AG08396 (cell line): ENCODE measurements at places on chromosomes 1 and 21.
A peak's percentile ranks its signal among the peaks of the same experiment; 100 is the strongest.

DNA sequence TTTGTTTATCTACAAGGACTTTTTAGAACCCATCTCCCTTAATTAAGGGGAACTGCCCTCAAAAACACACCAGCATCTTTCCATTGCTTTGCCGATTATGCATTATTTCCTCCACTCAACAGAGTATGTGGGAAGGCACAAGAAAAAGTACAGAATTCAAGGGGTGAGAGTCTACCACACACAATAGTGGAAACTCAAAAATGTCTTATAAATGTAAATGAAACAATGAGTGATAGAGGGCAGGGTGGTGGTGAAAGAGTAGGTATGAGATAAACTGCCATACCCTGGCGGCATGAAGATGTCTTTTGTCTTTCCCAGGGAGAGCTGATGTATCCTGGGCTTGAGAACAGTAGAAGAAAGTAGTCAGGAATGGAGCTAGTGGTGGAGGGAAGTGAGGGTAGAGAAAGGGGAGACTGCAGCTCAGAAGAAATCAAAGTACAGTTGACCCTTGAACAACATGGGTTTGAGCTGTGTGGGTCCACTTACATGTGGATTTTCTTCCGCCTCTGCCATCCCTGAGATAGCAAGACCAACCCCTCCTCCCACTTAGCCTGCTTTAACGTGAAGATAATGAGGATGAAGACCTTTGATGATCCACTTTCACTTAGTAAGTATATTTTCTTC lies 24.4 kb downstream of the CD58 start:
- DNase-seq: no peak

DNA sequence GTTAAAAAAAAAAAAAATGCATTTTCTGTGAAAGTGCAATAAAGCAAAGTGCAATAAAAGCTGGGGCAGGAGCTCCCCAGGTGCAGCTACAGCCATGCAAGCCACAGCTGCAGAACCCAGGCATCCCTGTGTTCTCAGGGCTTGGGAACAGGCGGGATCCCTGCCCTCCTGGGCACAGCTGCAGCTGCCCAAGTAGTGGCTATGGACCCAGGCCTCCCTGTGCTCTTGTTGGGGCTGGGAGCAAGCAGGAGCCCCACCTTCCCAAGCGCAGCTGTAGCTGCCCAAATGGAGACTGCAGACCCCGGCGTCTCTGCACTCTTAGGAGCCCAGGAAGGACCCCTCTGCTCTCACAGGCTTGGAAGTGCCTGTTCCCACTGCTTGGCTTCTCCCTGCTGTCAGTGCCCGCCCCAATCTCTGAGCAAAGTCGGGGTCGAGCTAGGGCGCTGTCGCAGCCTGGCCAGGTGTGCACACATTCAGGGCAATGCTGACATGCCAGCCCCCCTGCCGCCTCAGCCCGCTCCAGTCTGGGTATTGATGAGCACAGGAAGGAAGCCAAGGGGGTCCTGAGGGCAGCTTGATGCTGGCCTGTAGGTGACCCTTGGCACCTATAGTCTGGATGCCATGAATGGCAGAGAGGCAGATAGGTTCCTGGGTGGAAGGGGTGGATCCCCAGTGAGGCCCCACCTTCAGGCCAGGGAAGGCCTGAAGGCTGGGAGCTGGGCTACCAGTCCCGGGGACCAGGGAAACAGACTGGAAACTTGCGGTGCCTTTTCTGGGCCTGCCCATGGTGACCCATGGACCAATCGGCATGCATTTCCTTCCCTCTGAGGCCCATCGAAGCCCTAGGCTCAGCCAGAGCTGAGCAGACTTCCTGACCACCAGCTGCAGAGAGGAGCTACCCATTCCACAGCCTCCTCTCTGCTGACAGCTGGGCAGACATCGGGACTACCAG lies 58.6 kb downstream of the RRAGC start:
- DNase-seq: no peak

GRCh38 chr1:226424221-226425003 lies 16.5 kb upstream of the PARP1 start:
- DNase-seq: peak; percentile 47

DNA sequence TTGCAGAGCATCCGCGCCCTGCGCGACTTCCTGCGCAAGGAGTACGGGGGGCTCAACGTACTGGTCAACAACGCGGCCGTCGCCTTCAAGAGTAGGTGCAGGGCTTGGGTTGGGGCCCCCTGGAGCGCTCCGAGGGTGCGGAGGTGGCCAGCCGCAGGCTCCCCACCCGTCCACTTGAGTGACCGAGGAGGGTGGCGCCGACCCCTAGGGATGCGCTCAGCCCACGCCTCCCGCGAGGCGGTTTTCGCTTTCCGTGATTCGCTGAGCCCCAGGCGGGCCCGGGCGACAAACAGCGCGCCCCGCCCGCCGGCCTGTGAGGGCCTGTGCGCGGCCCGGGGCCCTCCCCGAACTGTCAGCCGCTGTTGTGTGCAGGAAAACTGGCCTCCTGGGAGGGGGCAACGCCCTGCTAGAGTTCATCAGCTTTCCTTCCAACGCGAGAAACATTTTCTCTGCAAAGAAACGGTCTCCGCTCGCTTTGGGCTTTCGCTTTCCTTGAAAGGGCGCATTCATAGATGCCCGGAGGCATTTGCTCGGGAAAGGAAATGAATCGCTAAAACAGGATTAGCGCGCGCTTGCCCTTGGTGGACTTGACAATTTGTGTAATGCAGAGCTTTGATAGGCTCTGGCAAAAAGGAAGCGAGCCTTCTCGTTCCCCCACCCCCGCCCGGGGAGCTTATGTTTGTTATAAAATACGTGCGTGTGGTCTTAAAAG lies 668 bp downstream of the CBR3 start:
- peak; percentile 85 for DNase-seq

DNA sequence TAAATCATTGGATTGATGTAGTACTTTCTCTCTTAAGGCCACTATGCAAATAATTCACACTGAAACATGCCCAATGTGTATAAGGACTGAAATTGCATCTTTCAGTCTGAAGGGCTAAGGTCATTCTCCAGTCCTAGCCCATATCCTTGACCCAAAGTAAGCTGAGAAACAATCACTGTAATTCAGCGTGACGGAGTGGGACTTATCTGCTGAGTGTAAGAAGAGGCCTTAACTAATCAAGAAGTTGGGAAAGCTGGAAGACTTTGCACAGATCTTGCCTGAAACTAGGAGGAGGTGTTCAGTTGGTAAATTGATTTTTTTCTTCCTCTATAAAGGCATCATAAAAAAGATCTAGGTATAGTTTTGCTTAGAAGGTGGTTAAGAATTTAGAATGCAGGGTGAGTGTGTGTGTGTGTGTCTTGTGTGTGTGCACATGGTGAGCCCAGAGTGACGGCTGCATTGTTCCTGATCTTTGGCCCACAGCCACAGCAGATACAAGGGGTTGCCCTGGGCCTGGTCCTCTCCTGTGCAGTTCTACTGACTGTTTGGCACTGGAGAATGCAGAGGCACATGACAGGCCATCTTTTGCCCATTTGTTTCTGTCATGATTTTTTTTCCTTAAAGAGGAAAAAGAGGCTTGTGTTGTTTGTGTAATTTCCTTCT lies 13.3 kb upstream of the PPP2R5A start:
- DNase-seq: no peak

- no peak for DNase-seq
Measured at GRCh38 chr1:180997843-180998504, 24.7 kb downstream of the STX6 start.

GRCh38 chr21:32381571-32381970 lies 11.2 kb downstream of the URB1 start:
- no peak for DNase-seq

DNA sequence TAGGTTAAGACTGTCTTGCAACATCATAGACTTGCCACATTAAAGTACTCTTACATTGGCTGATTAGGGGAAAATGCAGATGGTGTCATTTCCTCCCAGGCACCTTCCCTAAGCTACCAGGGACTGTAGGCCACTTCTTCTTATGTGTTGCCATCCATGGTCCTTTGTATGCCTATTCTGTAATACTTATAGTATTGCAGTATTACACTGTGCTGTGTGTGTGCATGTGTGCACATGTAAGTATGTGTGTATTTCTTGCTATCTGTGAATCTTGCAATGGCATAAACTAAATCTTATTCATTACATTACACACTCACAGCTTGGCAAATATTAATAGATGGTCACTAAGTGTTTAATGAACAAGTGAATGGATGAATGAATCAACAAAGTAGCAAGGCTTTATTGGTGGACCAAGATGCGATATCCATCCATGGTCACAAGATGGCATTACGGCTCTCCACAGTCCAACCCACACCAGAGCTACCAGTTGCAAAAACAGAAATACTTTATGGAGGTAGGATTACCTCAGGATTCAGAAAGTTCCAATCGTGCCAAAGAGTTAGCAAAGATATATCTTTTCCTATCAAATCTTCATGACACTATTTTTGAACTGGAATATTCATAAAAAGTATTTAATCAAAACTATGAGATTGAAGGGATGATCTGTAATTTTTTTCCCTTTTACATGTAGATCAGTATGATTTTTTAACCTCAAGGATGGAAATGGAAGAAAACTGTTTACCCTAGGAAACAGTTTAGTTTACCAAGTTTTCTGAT lies 160.2 kb downstream of the DENND1B start:
- DNase-seq: peak; percentile 14

DNA sequence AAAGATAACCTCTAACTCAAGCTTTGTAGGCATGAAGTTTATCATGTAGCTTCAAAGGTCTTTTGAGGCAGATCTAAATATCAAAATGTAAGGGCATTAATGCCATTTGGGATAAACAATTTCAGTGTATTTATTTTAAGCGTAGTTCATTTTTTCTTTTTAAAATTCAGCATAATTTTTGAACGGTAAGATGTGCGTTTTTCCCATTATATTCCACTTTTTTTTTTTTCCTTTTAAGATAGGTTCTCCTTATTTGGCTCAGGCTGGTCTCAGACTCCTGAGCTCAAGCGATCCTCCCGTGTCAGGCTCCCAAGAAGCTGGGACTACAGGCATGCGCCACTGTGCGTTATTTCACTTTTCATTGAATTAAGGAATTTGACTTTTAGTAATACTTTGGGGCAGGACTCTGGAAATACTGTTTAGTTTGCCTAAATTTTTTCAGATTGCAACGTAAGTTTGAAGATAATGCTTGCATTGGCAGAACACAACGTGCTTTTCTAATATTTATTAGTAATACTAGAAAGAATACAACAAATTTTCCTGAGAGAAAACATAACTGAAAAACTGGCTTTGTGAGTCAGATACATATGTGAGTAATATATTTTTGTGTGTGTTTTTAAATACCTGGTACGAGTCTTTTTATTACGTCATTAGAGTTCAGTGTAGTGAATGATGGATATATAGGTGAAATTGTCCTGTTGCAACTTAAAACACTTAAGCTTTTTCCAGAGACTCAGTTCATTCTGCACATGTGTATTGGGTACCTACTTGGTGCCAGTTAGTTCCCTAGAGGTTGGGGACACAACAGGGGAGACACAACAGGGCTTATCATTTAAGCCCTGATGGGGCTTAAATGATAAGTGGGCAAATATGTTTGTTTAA lies 2.2 kb downstream of the RALGPS2 start:
- no peak for DNase-seq

DNA sequence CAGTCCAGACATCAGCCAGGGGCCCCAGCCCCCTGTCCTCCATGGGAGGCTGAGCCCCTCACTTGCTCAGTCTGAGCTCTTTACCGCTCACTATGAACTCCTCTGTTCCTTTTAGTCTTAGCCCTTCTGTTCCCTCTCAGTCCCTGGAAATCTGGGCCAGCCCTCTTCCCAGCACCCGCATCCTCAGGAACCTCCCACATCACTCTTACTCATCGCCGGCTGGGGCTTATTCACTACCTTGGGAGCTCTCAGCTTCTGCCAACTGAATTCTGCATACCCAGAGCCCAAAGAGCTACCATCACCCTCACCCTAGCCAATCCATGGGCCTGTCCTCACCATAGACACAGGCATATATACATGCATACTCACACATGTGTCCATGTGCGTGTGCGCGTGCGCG lies 11.5 kb downstream of the KNCN start:
- DNase-seq: peak; percentile 91

DNA sequence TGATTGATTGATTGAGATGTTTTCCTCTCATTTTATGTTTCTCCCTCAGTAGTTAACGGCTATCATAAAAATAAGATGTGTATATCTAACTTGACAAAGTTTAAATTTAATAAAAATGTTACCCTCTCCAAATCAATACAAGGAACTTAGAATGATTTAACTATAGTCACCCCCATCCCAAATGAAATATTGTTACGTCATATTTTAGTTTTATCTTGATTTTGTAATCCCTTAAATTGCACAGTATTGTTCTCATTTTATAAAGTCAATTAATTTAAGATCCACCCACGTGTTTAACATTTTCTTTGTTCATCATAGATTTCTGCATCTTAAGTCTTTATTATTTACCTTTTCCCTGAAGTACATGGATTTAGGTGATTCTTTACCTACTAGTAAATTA lies 37.2 kb downstream of the COLGALT2 start:
- DNase-seq: no peak

- peak; percentile 19 for DNase-seq
Measured at GRCh38 chr1:143720087-143721023, 251.4 kb downstream of the FAM72C start.

DNA sequence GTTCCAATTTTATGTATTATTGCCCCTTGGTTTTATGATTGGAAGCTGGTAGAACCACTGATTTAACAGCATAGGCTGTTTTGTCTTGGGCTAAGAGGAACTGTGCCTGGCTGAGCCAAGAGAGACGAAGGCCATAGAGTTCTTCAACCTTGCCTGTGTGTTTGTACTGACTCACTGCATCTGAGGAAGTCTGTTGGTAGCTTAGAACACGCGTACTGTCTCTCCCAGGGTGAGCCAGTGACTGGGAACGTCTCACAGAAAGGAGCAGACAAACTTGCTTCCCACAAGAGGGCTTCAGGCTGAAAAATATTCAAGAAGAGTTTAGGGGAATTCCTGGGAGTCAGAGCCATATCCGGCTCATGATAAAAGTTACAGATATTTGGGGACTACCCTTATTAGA lies 14.9 kb downstream of the TMEM51 start:
- DNase-seq: peak; percentile 77

DNA sequence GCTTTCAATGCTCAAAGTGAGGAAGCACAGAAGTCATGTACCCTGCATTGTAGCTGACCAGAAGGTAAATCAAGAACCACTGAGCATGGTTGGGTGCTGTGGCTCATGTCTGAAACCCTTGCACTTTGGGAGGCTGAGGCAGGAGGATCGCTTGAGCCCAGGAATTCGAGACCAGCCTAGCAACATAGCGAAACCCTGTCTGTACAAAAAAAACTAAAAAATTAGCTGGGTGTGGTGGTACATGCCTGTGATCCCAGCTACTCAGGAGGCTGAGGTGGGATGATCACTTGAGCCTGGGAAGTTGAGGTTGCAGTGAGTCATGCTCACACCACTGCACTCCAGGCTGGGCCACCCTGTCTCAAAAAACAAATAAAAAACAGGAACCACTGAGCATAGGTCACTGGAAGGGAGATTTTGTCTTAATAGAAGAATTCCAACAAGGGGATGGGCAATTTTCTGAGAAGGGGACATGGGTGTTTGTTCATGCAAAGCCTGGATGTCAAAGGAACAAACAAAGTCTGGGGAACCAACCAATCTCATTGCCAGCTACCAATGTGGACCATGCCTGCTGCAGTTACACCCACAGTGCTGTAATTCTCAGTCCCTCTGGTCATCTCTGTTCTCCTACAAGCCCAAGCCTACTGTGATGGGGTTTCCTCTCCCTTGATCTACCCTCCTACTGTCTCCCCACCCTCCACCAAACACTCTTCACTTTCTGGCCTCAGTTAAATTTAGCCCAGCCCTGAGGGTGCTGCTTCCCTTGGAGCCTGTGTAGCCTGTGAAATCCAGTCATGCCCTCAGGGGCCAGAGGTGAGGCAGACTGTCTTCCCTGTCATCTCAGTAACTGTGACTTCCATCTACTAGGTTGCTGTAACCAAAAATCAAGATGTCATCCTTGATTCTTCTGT lies 47.9 kb downstream of the ELF3 start:
- DNase-seq: no peak

GRCh38 chr1:219924342-219924741 lies 4.0 kb downstream of the SLC30A10 start:
- DNase-seq: no peak
